ENCODE measurements at places on chromosomes 3 and 15.

- no peaks in the 10 kb centered on the region for H3K36me3 ChIP-seq
- no peak for DNase-seq
- no peak overlapping the region for H3K4me3 ChIP-seq
- H3K27ac ChIP-seq = no peak overlapping the region
- peaks cover 5% of the 10 kb centered on the region for H3K27me3 ChIP-seq
These were observed 59.9 kb downstream of the ADCY5 start for GRCh38 chr3:123388811-123389627.

GRCh38 chr3:43190670-43191069 lies 84.8 kb upstream of the POMGNT2 start:
- no peak overlapping the region for H3K4me3 ChIP-seq
- H3K27ac ChIP-seq = peak overlapping the region; percentile 54
- peaks cover 4% of the 10 kb centered on the region for H3K4me1 ChIP-seq
- no peaks in the 10 kb centered on the region for H3K36me3 ChIP-seq
- DNase-seq = peak; percentile 53

DNA sequence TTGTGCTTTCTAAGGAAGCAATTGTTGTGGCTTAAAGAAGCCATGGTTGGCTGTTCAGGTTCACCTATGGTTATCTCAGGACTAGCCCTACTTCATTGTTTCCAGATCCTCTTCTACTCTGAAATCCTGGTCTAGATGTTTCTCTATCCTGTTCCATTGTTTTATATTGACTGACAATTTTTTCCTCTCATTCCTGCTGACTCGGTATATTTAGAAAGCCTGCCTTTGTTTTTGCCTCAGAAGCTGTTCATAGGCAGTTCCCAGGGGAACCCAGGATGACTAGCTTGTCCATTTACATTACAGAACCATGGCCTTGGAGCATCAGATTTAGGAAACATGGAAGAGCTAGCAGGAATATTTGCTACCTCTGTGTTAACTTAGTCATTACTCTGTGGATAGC lies 64.0 kb downstream of the SLC9C1 start:
- no peaks in the 10 kb centered on the region for H3K27me3 ChIP-seq
- H3K4me3 ChIP-seq = no peak overlapping the region
- H3K4me1 ChIP-seq = no peaks in the 10 kb centered on the region
- DNase-seq = no peak
- no peaks in the 10 kb centered on the region for H3K36me3 ChIP-seq

DNA sequence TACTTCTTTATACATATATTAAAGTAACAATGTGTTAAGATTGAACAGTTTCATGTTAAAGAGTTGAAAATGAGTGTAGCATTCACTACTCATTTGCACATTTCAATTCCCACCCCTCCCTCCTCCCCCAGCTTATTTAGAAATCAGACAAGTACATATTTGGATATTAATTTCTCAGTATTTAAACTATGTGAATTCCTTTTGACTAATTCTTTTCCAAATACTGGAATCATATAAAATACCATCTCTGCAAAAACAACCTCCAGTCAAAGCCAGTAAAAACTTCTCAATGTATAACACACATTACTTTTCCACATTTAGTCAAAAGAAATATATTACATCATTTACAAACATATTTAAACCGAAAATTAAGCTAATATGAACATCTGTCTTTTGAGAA lies 25.5 kb upstream of the SHC4 start:
- H3K27ac ChIP-seq = no peak overlapping the region
- peaks cover 2% of the 10 kb centered on the region for H3K36me3 ChIP-seq
- H3K27me3 ChIP-seq = no peaks in the 10 kb centered on the region
- no peak overlapping the region for H3K4me3 ChIP-seq
- no peaks in the 10 kb centered on the region for H3K4me1 ChIP-seq

DNA sequence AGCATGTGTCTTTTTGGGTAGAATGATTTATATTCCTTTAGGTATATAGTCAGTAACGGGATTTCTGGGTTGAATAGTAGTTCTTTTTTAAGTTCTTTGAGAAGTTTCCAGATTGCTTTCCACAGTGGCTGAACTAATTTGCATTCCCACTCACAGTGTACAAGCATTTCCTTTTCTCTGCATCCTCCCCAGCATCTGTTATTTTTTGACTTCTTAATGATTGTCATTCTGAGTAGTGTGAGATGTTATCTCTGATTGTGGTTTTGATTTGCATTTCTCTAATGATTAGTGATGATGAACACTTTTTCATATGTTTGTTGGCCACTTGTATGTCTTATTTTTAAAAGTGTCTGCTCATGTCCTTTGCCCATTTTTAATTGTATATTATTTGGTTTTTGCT lies 337.6 kb downstream of the EFHB start:
- H3K4me3 ChIP-seq = no peak overlapping the region
- H3K4me1 ChIP-seq = no peaks in the 10 kb centered on the region
- no peaks in the 10 kb centered on the region for H3K36me3 ChIP-seq
- no peak for DNase-seq
- no peaks in the 10 kb centered on the region for H3K27me3 ChIP-seq

DNA sequence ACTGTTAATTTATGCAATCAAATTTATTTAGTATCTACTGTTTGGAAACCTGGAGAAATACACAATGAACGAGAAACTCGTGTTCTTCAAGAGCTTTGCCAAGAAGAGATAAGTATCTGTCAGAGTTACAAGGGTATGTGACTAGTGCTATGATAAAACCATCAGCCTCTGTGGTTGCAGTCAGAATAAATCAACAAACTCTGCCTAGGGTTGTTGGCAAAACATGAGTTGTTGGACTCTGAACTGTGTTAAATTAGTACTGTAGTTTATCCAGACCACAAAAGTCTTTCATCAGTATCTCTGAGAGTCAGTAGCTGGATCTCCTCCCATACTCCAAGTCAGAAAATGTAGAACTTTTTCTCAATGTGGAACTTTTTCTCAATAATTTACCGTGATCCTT lies 918.4 kb downstream of the NAALADL2 start:
- no peak overlapping the region for H3K27ac ChIP-seq
- DNase-seq = peak; percentile 72
- no peaks in the 10 kb centered on the region for H3K36me3 ChIP-seq
- no peaks in the 10 kb centered on the region for H3K27me3 ChIP-seq

- H3K4me1 ChIP-seq = no peaks in the 10 kb centered on the region
- no peak for DNase-seq
- no peaks in the 10 kb centered on the region for H3K27me3 ChIP-seq
- H3K4me3 ChIP-seq = no peak overlapping the region
- H3K36me3 ChIP-seq = no peaks in the 10 kb centered on the region
- no peak overlapping the region for H3K27ac ChIP-seq
These were observed 67.9 kb downstream of the BFSP2 start for GRCh38 chr3:133467780-133468179.

GRCh38 chr3:136730595-136731273 lies 21.4 kb downstream of the STAG1 start:
- no peak overlapping the region for H3K27ac ChIP-seq
- no peaks in the 10 kb centered on the region for H3K27me3 ChIP-seq

GRCh38 chr3:155031186-155031585 lies 48.9 kb upstream of the MME start:
- H3K27ac ChIP-seq = no peak overlapping the region
- peaks cover 2% of the 10 kb centered on the region for H3K4me1 ChIP-seq
- DNase-seq = peak; percentile 17
- H3K36me3 ChIP-seq = no peaks in the 10 kb centered on the region
- H3K4me3 ChIP-seq = no peak overlapping the region
